Hepatocyte (in vitro differentiated cells): ENCODE measurements at places on chromosomes 1 and 21. TPM values are rescaled to one million over a fixed set of nuclear protein-coding genes. Genes with fewer than 3 reads are reported as not detected.

- H3K27ac ChIP-seq, result no peak overlapping the region
- H3K4me3 ChIP-seq, result no peak overlapping the region
- H3K4me1 ChIP-seq, result peaks cover 17% of the 10 kb centered on the region
- no peak for DNase-seq
- H3K27me3 ChIP-seq, result no peaks in the 10 kb centered on the region
Measured at GRCh38 chr1:207871117-207871649, 39.7 kb downstream of the CD34 start.

DNA sequence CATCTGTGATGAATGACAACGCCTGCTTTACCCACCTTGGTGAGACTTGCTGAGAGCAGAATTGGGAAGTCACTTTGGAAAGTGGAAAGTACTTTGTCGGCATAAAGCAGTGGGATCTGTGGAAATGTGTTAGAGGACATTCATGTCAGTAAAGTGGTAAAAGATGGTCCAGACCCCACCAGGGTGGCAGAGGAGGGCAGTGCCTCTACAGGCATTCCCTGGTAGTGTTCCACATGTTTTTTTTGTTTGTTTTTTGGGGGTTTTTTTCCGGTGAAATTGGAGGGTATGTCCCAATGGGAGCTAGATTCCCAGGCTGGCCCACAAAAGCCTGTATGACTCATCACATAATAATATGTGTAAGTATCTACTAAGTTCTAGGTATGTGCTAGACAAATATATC is 80.6 kb downstream of the ELAVL4 start:
- H3K27ac ChIP-seq, result no peak overlapping the region
- DNase-seq, result no peak
- H3K4me3 ChIP-seq, result no peak overlapping the region
- H3K4me1 ChIP-seq, result no peaks in the 10 kb centered on the region
- H3K36me3 ChIP-seq, result no peaks in the 10 kb centered on the region

GRCh38 chr1:56137090-56137489 is 442.3 kb downstream of the PLPP3 start:
- no peaks in the 10 kb centered on the region for H3K36me3 ChIP-seq
- no peak overlapping the region for H3K4me3 ChIP-seq
- H3K4me1 ChIP-seq, result peaks cover 4% of the 10 kb centered on the region
- H3K27ac ChIP-seq, result no peak overlapping the region

DNA sequence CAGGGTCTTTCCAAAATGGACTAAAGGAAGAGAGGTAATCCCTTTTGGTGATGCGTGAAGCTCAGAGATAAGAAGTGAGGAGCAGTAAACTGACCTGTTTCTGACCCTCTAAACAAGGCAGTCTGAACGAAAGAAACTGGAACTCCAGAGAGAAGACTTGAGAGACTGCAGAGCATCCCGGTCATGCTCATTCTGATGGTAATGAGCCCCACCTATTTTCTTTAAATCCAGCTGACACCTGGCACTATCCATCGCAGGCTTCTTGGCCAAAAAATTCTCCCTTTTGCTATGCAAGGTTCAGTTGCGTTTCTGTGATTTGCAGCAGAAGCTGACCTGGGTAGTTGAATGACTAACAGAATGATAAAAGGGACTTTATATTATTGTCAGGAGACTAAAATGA is 105.9 kb upstream of the KCNK2 start:
- H3K36me3 ChIP-seq, result no peaks in the 10 kb centered on the region
- H3K27me3 ChIP-seq, result no peaks in the 10 kb centered on the region
- H3K27ac ChIP-seq, result no peak overlapping the region
- no peak for DNase-seq
- no peaks in the 10 kb centered on the region for H3K4me1 ChIP-seq

OR2T29 gene
- polyA plus RNA-seq, result not detected in 2 replicates
